COR-L47 (cell line): ENCODE measurements at places on chromosomes 16 and 17.

DNA sequence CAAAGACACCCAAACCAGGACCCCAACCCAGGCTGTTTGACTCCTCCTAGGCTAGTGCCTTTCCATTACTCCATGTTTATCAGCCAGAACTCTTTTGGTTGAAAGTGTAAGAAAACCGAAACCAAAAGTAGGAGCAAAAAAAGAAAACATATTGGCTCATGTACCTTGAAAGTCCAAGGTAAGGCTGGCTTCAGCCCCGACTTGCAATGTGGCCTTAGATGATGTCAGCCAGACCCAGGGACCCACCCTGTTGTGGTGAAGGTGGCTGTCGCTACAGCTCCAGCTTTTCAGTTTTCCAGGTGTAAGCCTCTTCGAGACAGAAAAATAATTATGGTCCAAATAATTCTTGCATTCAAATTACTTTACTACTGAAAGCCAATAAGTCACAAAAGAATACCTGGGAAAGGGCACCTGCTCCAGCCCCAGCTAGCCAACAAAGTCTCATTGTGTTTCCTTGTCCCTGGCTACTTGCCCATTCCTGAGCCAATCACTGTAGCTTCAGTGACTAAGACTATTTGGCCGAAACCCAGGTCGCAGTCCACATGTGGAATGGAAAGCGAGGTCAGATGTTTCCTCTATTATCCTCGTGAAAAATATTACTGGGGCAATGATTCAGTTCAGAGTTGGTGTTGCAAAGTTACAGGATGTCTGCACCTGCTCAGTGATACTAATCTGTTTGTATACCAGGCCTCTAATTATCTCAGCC lies 20.7 kb downstream of the DNAH9 start:
- DNase-seq, result no peak

DNA sequence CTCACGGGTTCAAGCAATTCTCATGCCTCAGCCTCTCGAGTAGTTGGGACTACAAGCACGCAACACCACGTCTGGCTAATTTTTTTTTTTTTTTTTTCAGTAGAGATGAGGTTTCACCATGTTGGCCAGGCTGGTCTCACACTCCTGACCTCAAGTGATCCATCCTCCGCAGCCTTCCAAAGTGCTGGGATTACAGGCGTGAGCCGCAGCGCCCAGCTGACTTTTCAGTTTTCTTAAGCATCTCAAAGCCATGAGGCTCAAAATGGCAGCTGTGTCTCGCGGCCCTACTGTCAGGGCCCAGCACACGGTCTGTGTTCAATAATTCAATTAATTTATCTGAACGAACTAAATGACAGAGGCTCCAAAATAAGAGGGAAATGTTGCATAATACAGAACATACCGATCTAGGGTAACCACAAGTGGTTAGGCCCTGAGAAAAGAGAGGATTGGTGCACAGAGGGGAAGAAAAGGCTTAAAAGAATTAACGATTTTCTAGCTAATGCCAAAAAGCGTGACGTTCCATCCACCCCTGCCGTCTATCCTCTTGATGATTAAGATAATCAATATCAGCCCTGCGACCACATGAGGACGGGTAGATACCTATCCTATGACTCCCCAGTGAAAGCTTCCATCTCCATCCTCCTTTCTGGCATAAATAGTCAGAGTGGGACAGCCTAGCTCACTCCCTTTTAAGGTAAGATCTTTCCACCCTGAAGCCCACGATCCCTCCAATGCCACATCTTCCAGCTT lies 136.9 kb downstream of the SLC39A11 start:
- no peak for DNase-seq

- no peak for DNase-seq
Observed at GRCh38 chr16:22353933-22354541, 20.4 kb downstream of the CDR2 start.

DNA sequence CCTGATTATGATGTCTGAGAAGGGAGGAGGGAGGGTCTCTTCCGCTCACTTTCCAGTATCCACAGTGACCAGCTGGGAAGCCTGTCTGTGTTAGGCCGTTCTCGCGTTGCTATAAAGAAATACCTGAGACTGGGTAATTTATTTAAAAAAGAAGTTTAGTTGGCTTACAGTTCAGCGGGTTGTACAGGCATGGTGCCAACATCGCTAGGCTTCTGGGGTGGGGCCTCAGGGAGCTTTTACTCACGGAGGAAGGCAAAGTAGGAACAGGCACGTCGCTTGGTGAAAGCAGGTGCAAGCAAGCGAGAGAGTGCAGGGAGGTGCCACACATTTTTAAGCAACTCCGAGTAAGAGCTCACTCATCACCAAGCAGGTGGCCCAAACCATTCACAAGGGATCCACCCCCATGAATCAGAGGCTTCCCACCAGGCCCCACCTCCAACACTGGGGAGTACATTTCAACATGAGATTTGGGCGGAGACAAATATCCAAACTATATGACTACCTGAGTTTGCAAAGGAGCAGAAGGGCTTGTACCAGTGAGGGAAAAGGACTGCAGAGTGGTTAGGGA lies 137.5 kb downstream of the CCDC182 start:
- no peak for DNase-seq

DNA sequence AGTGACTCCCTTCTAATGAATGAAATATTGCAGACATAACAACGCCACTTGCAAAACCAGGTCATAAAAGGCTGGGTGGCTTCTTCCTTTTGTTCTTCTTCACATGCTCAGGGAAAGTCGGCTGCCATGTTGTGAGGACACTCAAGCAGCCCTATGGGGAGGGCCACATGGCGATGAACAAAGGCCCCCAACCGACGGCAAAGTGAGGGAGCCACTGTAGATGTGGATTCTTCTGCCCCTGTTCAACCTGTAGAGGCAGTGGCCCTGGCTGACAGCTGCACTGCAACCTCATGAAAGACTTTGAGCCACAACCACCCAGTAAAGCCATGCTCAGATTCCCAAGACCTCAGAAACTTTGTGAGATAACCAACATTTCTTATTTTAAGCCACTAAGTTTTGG lies 203.5 kb upstream of the TNRC6C start:
- no peak for DNase-seq

GRCh38 chr17:19996502-19996901 lies 12.7 kb upstream of the SPECC1 start:
- DNase-seq, result no peak

- no peak for DNase-seq
Observed at GRCh38 chr17:37516127-37516571, 26.5 kb downstream of the DUSP14 start.

DNA sequence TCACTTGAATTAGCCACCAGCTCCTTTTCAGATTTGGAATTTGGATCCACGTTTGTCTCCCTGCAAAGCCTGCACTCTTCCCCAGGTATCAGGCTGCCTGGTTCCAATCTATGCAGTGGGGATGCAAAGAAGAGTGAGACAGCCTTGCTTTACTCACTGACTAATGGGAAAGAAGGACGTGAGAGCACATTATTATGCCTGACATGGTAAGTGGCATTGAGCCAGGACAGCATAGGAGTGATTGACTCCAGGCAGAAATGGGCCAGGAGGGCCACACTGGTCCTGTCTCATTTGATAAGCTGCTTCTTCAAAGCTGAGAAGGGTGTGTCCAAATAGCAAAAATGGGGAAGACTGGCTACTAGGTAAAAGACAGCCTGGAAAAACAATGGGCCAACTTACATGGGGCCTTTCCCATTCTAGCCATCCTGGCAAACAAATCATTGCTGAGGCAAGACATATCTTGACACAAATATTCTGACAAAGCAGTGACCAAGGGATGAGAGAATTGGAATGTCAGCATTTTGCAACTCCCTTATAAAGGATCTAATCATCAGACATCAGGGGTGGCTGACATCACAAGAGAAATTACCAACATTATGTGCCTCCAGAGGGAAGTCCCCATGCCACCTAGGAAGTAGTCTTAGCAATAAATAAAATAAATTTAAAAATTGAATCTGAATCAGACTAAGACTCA lies 38.6 kb downstream of the CDH11 start:
- no peak for DNase-seq

DNA sequence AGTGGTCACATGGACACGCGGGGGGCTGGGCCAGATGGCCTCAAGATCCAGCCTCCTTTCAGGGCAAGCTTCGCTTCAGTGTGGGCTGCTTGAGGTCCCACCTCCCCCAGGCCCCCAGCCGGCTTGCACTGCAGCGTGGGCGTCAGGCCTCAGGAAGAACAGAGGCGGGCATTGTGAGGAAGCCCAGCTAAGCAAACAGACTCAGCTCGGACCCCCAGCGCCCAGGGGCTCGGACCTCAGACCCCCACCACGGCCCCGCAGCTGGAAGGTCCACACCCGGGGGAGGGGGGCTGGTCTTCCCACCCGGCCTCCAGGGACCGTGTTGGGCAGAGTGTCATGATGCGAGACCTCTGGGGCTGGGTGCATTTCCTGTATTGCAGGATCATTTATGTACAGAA lies 24.7 kb upstream of the ZNF469 start:
- DNase-seq, result no peak

DNA sequence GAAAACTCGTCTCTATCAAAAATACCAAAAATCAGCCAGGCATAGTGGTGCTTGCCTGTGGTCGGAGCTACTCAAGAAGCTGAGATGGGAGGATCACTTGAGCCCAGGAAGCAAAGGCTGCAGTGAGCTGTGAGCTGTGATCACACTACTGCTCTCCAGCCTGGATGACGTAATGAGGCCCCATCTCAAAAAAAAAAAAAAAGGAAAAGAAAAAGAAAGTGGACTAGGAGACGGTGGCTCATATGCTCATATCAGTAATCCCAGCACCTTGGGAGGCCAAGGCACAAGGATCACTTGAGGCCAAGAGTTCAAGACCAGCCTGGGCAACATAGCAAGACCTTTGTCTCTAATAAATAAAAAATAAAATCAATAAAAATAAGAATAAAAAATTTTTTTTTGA lies 8.8 kb upstream of the SUMO2 start:
- DNase-seq, result no peak

- no peak for DNase-seq
Observed at GRCh38 chr17:61904094-61904710, 23.6 kb downstream of the INTS2 start.

GRCh38 chr16:27980076-27980775 lies 83.3 kb downstream of the GSG1L start:
- DNase-seq, result no peak

GRCh38 chr16:11560701-11561453 lies 25.8 kb downstream of the LITAF start:
- no peak for DNase-seq

DNA sequence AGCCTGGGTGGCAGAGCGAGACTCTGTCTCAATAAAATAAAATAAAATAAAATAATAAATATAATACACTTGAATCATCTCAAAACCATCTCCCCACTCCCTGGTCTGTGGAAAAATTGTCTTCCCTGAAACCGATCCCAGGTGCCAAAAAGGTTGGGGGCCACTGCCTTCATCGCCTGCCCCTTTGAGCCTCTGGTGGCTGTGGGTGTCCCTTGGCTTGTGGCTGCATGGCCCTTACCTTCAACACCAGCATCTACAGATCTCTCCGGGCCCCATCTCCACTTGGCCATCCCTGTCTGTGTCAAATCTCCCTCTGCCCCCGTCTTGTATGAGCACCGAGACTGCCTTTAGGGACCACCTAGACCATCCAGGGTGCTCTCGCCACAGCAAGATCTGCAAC lies 177.3 kb downstream of the SEC14L1 start:
- no peak for DNase-seq

- no peak for DNase-seq
Observed at GRCh38 chr17:65856865-65857264, 295.4 kb upstream of the AXIN2 start.

- no peak for DNase-seq
Observed at GRCh38 chr17:21353326-21354010, 22.7 kb upstream of the KCNJ12 start.

DNA sequence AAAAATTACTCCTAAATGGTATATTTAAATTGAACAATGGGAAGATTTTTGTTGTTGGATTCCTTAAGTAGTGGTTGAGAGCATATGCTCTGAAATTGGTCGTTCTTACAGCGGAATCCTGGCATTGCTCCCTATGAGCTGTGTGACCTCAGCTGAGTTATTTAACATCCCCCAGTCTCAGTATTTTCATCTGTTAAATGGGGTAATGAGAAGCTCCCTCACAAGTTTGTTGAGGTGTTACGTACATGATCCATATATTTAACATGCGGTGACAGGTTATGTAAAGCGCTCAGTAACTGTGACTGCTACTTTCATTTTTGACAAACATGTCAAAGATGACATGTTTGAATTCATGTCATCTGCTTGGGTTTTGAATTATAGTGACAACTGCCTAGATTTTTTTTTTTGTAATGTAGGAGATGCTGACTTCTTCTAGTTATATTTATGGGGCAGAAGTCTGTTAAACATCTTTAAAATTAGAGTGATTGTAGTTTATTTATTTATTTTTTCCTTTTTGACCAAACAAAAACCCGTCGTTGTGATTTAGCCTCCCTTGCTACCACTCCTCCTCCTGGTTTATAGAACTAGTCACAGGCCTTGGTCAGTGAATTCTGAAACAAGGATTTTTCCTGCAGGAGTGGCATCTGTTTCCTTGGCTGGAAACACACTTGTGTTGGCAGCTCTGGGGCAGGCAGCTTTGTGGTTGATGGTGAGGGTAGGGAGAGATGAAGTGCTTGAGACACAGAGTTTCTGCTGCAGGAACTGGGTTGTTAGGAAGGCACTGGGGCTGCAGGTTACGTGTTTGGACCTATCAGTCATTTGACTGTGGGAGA lies 268.8 kb downstream of the SNX29 start:
- no peak for DNase-seq

DNA sequence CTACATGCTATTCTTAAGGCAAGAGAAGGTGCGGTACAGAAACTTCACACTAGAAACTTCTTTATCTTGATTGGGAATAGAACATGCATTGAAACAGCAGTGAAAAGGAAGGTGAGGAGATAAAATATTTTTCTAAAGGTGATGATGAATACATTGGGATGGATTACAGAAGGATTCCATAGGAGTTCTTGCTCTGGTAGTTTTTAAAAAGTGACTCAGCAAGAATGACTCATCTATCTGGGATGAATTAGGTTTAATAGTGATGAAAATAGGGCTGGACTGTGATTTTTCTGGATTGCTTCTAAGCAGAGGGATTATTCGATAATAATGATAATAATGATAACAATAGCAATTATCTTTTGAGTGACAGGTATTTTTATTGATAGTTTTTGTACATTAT lies 65.6 kb upstream of the HS3ST4 start:
- no peak for DNase-seq
